ENCODE measurements at places on chromosomes 1 and 21.

GRCh38 chr1:154342836-154343472, 17.6 kb downstream of the ATP8B2 start:
- DNase-seq = no peak

GRCh38 chr1:19858893-19859292, 23.3 kb upstream of the OTUD3 start:
- no peak for DNase-seq

DNA sequence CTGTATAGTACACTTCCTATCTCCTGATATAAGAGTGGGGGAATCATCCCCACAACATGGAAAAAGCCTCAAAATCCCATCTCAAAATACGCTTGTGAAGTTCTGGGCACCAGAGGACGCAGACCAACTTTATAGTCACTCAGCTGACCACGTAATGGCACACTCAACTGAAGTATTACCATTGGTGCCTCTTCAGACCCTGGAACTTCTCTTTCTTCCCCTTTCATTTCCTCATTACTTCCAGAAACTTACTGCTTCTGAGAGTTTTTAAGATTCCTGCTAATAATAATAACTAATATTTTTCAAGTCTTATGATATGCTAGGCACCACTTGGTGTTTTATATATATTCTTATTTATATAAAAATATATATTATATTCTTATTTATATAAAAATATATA, 202.6 kb downstream of the PTPRC start:
- DNase-seq = no peak

GRCh38 chr1:223222377-223222776, 79.3 kb upstream of the TLR5 start:
- peak; percentile 1 for DNase-seq

DNA sequence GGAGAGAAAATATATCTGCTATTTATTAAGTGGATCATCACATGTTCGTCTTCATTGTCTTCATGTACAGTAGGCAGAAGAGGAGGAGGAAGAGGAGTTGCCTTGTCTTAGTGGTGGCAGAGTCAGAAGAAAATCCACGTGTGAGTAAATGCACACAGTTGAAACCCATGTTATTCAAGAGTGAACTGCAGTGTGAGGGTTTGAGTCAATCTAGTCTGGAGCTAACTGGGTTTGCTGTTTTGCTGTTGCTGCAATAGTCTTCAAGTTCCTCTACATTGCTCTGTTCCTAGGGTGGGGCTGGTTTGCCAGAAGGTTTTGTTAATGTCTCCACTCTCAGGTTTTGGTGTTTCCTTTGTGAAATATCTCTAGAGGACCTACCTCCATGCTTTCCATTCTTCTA, 3.1 kb upstream of the CD1A start:
- no peak for DNase-seq

DNA sequence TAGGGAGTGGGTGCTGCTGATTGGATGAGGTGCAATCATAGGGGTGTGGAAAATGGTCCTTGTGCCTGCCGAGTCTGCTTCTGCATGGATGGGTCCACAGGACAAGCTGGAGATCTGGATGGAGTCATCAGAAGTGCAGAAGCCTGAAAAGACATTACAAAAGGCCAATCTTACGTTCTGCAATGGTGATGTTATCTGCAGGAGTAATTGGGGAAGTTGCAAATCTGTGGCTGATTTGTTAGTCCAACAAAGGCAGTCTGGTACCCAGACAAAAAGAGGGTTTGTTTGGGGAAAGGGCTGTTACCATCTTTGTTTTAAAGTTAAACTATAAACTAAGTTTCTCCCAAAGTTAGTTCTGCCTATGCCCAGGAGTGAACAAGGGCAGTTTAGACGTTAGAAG, 166.5 kb downstream of the PGBD5 start:
- no peak for DNase-seq

- no peak for DNase-seq
These were observed 203.9 kb upstream of the CACYBP start for GRCh38 chr1:174795806-174796205.

DNA sequence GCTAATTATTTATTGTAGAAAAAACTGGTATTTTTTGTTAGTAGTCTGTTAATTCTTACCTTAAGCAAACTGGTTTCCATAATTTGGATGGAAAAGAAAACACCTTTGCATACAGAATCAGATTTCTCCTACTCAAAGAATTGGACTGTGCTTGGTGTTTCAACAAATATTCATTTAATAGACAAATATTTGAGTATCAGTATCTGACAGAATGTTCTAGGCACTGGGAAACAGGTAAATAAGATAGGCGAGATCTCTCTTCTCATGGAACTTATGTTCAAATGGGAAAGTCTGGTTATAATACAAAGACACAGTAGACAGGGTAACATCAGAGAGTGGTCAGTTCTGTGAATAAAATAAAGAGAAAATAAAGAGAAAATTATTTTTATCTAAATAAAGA, 119.9 kb downstream of the NOS1AP start:
- no peak for DNase-seq

GRCh38 chr1:70778934-70779333, 268.7 kb downstream of the PTGER3 start:
- DNase-seq = no peak

- DNase-seq = no peak
These were observed 37.4 kb upstream of the SAMD11 start for GRCh38 chr1:886311-886710.

DNA sequence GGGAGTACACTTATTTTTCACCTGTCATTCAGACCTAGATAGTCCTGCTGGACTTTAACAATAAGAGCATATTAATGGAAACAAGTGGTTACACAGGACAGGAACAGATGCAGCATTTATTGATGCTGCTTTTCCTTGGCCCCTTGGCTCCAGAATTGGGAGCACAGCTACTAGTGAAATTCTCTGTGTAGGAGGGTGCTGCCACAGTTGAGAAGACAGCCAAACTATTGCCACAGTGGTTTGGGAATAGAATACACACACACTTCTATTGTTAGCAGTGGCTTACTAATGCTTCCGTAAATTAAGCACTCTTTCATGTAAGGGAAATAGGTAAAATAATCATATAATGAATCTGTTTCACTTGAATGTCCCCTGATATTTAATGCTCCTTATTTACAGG, 105.3 kb upstream of the TENT5C start:
- DNase-seq = no peak

DNA sequence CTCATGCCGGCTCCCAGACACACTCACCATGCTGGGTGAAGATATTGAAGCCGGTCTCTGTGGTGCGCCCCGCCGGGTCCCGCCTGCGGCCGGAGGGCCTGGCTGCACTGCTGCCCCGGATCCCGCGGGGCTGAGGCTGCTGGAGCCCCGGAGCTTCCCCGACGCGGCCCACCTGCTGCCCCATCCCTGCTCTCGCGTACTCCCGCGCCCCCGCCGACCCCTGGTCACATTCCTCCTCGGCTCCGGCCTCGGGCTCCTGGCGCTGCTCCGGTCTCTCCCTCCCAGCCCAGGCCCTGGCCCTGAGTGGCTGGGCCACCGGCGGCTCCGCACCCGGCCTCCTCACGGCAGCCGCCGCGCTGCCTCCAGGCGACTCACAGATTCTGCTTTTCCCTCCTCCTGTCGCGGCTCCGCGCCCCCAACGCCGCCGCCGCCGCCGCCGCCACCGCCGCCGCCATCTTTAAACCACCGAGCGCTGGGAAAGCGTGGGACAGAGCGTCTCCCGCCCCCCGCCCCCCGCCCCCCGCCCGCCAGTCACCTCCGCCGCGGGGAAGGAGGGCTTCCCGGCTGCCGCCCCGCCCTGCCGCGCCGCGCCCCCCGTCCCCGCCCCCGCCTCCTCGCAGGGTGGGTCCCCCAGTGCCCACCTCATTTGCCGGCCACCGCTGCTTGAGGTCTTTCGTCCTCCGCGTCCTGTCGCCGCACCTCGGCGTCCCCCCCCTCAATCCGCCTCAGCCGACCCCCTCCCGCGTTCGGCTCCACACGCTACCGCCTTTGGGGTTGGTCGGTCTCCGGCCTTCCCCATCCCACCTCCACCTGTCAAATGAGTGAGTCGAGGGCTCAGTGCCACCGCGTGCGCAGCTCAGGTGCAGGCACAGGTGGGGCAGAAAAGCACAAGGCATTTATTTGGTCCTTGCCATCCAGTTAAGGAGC, at the start of gene ABL2:
Gene ABL2 (minus strand): TSS at position 464 of the 927 bp plus-strand sequence. CDS start 280 bp downstream, at position 184.
- DNase-seq = peak; percentile 34

DNA sequence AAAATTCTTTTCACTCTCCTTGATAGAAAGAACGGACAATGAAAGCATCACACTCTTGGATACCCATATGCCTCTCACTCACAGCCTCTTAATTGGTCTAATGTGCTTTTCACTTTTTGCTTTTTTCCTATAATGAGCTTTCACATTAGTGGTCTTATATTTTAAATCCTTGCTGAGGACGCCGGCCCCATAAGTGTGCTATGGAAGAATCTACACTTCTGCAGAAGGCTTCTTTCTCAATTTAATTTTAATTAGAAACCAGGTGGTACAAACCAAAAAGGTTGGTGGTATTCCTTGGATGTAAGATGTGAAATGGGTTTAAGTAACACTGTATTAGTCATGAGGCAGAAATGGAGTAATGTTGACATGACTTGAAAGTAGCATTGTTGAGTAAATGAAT, 190.6 kb upstream of the NFIA start:
- no peak for DNase-seq
